ENCODE measurements at places on chromosomes 2 and 18. TPM values are rescaled to one million over a fixed set of nuclear protein-coding genes. Genes with fewer than 3 reads are reported as not detected.

The IFIH1 gene
- total RNA-seq: 10.6 TPM

The UGT1A5 gene
- 0.34 TPM for total RNA-seq

The CD302 gene
- total RNA-seq: 2.3 TPM

The GNAL gene
- total RNA-seq: 0.97 TPM

The RBM43 gene
- 0.57 TPM for total RNA-seq

The SCN9A gene
- total RNA-seq: 0.54 TPM

The NDC80 gene
- total RNA-seq: 56.7 TPM

The ZNF385B gene
- total RNA-seq: not detected

All from Daoy (cell line).